Right forelimb (tissue), 1 donor: ENCODE measurements at places on chromosomes 2 and 18.

DNA sequence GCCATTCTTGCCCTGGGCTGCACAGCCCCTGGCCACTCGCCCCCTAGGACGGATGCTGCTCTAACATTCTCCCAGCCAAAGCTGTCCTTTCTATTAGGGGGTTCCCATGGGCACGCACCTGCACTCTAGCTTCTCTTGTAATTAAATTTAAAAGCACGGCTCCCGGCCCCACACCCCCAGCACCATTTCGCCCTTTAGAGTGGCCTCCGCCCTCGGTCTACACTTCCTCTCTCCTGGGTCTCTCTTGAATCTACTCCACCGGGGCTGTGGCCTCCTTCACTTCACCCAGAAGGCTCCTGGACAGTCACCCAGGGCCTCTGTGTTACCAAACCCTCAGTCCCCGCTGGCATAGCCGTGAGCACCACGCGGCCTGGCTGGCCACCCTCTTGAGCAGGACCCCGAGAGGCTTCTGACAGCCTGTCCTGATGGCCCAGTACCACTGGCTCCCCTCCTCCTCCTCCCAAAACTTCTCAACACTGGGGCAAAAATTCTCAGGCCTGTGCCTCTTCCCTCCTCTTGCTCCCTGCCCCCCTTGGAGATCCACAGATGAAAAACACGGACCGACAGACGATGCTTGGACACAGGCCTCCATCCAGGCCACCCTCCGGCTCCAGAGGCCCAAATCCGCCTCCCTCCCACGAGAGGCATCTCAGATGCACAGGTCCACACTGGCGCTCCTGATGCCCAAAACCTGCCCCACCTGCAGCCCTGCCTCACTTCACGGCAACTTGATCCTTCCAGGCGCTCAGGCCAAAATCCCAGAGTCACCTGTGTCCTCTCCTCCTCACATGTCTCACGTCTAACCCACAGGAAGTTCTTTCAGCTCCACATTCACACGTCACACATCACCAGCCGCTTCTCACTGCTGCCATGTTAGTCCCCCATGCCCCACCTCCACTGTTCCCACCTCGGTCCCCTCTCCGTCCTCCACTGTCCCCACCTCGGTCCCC lies 6.9 kb upstream of the RAB17 start:
- no peak for DNase-seq

DNA sequence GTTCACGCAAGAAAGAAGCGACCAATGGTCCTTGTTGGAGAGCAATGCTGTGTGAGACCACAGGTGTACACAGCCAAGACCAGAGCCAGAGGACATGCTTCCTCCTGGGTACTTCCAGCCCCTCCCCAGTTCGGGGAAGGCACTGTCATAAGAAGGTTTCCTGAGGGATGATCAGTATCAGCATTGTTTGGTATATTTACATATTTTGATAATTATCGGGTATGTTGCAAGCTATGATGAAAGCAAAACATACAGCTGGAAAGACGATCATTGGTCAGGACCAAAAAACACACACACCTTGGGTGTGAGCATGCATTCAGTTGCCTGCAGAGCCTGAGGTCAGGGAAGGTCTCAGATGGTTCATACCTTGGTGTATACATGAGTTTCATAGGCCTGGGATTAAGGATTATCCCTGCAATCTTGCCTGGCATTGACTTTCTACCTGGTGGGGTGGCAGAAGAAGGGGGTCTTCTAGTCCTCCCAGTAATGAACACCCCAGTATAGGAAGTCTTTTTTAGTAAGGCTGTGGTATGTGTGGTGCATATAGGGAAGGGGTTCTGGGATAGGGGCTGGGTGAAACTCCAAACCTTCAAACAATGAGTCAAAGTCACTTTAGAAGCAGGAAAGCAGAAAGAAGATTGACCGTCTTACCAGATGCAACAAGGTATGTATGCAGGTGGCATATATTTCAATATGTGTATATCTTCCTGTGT lies 2.9 kb downstream of the SERPINB2 start:
- no peak for DNase-seq

- DNase-seq: no peak
These were observed 15.5 kb downstream of the SALL3 start for GRCh38 chr18:78994977-78995582.

- no peak for DNase-seq
These were observed 95.5 kb downstream of the THNSL2 start for GRCh38 chr2:88265352-88266303.

DNA sequence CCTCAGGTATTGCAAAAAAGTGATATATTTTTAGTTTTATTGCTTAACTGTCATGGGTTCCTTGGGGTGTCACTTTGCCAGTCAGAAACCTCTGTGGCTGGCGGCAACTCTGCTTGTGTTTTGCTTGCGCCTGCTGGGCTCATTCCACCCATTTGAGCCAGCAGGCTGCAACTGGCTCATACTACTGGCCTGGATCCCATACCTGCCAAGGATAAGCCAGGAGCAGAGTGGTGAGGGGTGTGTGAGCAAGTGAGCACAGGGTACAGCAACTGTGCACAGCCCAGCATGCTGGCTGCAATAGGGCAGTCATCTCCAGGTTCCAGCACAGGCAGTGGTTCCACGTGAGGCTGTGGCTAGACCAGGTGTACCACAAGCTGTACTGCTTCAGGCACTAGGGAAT lies 687.5 kb downstream of the NYAP2 start:
- no peak for DNase-seq

DNA sequence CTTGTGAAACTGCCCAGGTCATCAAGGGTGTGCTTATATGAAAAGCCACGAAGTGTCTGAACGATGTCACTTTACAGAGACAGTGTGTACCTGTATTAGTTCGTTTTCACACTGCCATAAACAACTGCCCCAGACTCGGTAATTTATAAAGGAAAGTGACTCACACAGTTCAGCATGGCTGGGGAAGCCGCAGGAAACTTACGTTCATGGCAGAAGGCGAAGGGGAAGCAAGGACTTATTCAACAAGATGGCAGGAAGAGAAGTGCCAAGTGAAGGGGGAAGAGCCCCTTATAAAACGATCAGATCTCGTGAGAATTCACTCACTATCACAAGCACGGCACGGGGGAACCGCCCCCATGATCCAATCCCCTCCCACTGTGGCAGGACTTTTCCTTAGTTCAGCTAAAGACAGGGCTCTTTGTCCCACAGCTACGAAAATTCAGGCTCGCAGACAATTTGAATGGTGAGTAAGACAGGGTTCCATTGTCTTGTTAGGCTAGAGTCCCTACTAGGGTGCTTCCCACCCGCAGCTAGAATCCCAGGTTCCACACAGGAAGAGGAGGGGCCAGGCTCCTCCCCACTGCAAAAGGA lies 20.1 kb downstream of the TMEM177 start:
- no peak for DNase-seq
